ENCODE measurements at places on chromosomes 4 and X. TPM values are rescaled to one million over a fixed set of nuclear protein-coding genes. Genes with fewer than 3 reads are reported as not detected.

Gene APLN
- total RNA-seq = 0.33 TPM

Gene SHROOM3
- total RNA-seq = 62.7 TPM

Gene TMPRSS11F
- 0.86 TPM for total RNA-seq

Gene VEGFD
- 0.70 TPM for total RNA-seq

Gene PPP1R2C
- not detected for total RNA-seq

Gene POU4F2
- not detected for total RNA-seq

Gene MAGEA4
- not detected for total RNA-seq

Gene CAPN6
- 88.2 TPM for total RNA-seq

Gene CXCL1
- 0.74 TPM for total RNA-seq

Gene FABP2
- not detected for total RNA-seq

Gene OCIAD2
- 72.4 TPM for total RNA-seq

Gene ACE2
- total RNA-seq = 0.59 TPM

Gene ZNF595
- 8.1 TPM for total RNA-seq

Gene JCHAIN
- 0.16 TPM for total RNA-seq

Gene AR
- total RNA-seq = 7.7 TPM

Gene MGAT4D
- not detected for total RNA-seq

Gene DGKK
- total RNA-seq = 0.04 TPM

Gene PAGE4
- total RNA-seq = not detected

Gene DMD
- total RNA-seq = 76.4 TPM

Gene SPOCK3
- 2.7 TPM for total RNA-seq

Gene TRIML2
- total RNA-seq = not detected

Gene SPANXN4
- not detected for total RNA-seq

Gene RHOXF2
- not detected for total RNA-seq

Gene S100P
- 1.1 TPM for total RNA-seq

Gene VSIG4
- total RNA-seq = not detected

Gene DCK
- 12.7 TPM for total RNA-seq

Gene RPS6KA6
- 12.4 TPM for total RNA-seq

Gene PTTG2
- total RNA-seq = not detected

Gene TRAPPC2
- total RNA-seq = 20.2 TPM

Gene FATE1
- total RNA-seq = not detected

Gene EFHC2
- total RNA-seq = 1.5 TPM

Gene ATP7A
- 18.2 TPM for total RNA-seq

Gene FRMPD3
- 0.29 TPM for total RNA-seq

Gene FDCSP
- 0.75 TPM for total RNA-seq

Gene GRID2
- 3.2 TPM for total RNA-seq

Gene ADH1A
- total RNA-seq = not detected

Gene HPGDS
- not detected for total RNA-seq

Measured in mesothelial cell of epicardium (in vitro differentiated cells).